Activated T-cell treated with anti-CD3 and anti-CD28 coated beads, Interleukin-2, amount 50 U/mL, for 4 hours (primary cell): ENCODE measurements at places on chromosomes 7 and 10.

DNA sequence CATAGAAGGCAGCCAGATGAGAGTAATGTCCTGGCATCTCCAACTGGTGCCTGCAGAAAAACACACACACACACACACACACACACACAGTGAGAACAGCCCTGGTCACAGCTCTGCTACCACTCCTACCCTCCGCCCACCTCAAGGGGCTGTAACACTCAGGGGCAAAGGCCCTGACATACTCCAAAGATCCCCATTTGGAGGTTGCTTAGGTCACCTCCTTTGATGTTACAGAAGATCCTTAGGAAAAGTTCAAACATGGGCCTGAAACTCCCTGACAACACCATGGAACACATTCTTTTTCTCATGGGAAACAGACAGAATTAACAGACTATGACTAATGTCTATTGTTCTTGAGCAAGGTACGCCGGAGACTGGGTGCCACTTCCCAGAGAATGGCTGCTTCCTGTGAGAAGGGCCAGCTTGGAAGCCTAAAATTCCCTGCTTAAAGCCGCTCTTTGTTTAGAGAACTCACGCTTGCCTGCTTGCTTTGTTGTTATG, 27.7 kb downstream of the DENND11 start:
- DNase-seq = no peak

DNA sequence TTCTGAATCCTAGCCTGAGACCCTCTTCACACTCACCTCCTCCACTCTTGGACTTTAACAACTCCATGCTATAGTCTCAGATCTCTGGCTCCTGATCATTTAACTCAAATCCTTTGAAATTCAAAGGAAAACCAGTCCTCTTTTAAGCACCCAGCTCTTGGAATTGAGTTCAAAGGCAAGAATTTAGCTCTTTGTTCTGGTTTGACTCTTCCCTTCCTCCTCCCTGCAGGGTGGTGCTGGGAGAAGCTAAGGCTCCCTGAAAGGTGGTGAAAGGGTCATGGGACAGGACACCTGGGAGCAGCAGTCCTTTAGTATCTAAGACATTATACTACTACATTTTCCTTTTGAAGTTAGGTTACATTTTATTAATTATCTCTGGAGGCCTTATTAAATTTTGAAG, 259.4 kb downstream of the CCSER2 start:
- no peak for DNase-seq

DNA sequence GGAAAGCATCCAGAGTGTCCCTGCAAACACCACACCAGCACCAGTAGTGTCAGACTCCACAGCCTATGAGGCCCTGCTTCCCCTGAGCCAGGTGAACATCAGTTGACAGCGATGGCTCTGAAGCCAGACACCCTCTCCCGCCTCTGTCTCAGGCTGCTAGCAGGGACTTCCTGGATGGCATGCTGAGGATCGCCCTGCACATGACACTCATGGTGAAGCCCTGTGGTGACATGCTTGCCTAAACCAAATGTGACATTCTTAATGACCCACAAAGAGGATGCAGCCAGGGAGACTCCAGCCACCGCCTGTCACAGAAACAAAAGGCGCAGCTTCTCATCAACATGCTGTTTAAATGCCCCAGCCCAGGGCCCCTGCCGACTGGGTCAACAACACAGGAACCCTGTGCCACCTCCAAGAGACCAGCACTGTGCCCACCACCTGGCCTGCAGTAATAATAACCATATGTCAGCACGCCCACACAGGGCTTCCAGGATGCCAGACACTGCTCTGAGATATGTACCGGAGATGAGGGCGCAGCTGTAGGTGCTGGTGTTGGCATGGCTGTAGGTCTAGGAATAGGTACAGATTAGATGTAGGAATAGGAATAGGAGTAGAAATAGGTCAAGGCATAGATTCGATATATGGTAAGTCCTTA, 81.3 kb downstream of the GRID1 start:
- no peak for DNase-seq

GRCh38 chr7:124943472-124943871, 13.8 kb upstream of the POT1 start:
- DNase-seq = no peak

- DNase-seq = no peak
Observed at GRCh38 chr10:121115154-121115553, 264.0 kb downstream of the WDR11 start.

- DNase-seq = no peak
Observed at GRCh38 chr10:70834441-70835151, 18.8 kb downstream of the SGPL1 start.

DNA sequence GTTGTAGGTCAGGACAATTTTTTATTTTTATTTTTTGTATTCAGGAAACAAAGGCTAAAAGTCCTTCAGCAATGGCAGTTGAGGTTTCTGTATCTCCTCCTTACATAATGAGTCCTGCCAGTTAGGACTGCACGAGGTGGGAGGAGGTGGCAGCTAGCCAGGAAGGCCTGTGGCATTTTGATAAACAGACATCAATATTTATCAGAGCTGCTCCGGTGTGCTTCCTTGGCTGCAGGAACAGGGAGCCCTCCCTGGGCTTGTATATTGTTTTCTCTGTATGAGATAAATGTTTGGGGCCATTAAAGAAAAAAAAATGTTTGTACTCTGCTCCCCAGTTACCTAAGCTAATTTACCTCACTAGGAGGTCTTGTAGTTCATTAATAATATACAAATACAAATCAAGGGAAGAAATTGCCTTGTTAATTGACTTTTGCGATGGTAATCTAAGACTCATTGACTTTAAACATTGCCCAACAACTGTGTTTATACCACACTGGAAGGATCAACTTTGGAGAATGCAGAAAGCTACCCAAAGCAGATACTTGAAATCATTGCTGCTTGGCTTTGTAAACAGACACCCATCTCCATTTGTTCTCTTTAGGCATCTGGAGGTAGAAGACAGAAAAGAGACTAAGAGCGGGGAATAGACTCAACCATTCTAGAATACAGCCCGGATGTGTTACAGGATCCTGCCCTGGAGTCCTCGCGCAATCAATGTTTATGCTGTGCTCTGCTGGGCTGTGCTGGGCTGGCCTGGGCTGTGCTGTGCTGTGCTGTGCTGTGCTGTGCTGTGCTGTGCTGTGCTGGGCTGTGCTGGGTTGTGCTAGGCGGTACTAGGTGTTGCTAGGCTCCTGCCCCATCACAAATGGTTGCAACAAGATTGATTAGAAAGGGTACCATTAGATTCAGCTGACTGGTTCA, 36.5 kb upstream of the PDZD8 start:
- DNase-seq = no peak
